ENCODE measurements at places on chromosomes 11 and 22.
A peak's percentile ranks its signal among the peaks of the same experiment; 100 is the strongest.

DNA sequence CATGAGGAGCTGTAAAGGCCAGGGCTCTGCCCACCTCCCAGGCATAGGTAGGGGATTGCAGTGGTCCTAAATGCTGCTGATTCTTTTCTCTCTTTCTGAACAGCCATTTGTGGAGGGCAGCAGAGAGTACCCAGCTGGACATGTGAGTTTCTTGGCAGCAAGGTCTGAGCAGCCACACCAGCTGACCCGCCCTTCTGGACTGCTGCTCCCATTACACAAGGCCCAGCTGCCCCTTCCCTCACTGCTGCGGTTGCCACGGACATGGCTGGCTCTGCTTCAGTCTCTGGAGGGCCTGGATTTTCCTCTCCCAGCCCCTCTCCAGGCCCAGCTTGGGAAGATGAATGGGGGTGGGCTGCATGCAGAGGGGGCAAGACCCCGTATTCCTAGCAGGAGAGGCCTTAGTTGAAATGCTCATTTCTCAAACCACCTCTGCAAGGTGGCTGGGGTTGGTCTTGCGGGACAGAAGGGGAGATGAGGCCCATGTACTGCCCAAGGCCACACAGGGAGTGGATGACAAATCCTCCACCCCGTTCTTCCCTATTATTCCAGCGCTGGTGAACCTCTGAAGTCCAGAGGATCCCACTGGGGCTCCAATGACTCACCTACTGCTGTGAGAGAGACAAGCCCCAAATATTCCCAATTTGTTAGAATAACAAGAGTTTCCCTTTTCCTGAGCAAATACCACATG lies 4.6 kb downstream of the LGALS12 start:
- no peak for DNase-seq

- no peak for DNase-seq
These were observed 116.4 kb downstream of the KIRREL3 start for GRCh38 chr11:126884192-126884591.

GRCh38 chr11:73977856-73978519 lies 4.7 kb downstream of the UCP2 start:
- DNase-seq = no peak

DNA sequence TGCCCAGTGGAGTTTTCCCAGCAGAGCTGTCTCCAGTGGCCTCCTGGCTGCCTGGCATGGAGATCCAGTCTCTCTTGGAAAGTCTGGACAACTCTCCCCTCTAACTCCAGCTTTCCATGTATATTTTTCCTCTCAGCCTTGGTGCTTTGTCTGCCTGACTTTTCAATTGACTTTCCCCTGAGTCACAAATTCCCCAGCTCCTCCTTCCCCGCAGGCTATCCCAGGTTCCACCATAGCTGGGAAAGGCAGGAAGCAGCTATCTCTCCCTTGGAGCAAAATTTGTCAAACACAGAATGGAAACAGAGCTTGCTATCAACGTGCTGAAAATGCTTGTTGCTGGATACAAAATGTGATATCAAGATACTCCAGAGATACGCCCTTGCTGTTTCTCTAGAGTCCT lies 384.8 kb downstream of the TMEM135 start:
- DNase-seq = no peak

- DNase-seq = no peak
These were observed 693 bp upstream of the PRR14L start for GRCh38 chr22:31750365-31751284.

GRCh38 chr11:17314904-17315426 lies 36.6 kb upstream of the NCR3LG1 start:
- DNase-seq = no peak

DNA sequence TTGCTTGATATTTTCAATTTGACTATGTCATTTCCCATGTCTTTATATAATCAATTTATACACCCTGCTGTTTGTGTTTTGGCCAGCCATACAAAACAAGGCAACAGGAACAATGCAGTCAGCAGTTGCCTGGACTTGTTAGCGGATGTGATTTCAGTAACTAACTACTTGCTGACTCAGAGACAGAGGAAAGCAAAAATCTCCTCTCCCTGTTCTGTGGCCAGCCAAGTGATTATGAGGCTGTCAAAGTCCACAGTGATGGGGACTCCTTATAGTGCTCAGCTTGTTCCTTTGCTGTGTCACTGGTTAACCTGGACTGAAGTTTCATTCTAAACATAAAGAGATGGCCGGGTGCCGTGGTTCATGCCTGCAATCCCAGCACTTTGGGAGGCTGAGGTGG lies 32.6 kb upstream of the APLP2 start:
- no peak for DNase-seq

DNA sequence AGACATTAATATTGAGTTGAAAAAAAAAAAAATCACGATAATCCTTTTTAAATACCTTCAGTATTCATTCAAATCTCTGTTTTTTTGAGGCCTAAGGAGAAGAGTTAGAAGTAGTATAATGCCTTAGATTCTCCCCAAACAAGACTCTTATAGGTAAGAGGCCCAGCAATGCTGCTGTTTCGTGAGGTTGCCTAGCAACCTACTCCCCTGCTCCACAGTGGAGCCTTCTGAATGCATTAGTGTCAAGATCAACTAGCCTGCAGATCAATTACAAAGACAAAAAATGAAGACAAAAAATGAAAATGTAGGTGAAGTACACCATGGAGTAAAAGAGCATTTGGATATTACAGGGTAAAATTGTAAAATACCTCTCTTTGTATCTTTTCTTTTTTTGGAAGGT lies 229.8 kb upstream of the LUZP2 start:
- no peak for DNase-seq

DNA sequence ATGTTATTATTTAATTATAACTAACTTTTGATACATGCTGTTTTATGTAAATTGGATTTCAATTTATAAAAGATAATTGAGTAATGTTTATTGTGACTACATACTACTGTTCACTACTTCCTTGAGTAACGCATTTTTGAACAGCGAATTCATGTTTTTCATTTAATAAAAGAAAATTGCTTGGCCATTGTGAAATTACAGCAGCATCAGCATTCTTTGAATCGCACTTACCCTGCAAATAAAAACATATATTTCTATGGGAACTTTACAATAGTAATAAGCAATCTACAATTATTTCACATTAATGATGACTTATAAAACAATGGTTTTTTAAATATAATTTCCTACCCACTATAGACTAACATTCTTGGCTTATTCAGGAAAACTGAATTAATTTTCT lies 20.3 kb downstream of the OR5J2 start:
- no peak for DNase-seq

GRCh38 chr11:123103326-123103980 lies 41.5 kb upstream of the HSPA8 start:
- DNase-seq = no peak

GRCh38 chr11:35501776-35502175 lies 23.6 kb downstream of the PAMR1 start:
- no peak for DNase-seq

DNA sequence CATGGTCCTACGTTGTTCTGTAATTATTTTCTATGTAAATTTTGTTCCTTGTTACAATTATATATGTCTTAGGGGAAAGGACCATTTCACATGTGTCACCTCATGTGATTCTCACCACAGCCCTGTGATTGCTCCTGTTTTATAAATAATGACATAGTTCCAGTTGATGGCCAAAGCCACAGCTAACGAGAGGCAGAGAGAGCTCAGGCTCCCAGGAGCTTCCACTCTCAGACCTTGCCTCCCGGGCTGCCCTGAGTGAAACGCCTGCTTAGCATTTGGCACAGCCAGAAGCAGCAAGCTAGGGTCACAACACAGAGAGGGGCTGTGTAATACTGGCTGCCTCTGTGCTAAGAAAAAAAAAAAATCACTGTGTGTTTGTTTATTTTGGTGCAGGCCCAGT lies 5.9 kb downstream of the TMEM121B start:
- DNase-seq = no peak

- no peak for DNase-seq
These were observed 6.1 kb downstream of the CDC42EP1 start for GRCh38 chr22:37566329-37566837.

DNA sequence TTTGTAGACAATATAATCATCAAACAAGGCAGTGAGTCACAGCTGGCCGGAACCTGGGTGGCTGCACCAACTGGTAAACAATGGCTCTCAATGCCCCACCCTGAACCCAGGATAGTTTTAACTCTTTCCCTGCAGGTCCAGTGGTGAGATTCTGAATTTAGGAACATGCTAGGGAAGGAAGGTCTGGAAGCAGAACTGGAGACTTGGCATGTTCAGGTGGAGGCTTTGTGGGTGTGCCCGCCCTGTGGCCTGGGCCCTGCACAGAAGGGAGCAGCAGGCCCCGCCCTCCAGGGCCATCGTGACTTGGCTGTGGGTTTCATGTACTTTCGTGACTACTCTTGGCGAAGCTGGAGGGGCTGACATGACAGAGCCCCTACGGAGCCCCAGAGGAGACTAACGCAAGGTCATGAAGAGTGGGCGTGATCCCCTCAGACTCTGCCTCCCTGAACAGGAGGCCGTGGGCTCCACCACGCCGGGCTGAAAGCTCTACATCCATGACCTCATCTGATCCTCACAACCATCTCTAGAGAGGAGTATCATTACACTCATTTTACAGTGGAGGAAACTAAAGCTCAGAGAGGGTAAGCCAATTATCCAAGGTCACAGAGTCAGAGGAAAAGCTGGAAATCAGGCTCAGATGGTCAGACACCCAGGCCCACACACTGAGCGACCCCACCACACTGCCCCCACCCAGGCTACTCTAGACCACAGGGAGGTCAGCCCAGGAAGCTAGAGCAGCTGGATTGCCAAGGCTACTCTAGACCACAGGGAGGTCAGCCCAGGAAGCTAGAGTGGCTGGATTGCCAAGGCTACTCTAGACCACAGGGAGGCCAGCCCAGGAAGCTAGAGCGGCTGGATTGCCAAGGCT lies 27.3 kb downstream of the MAFF start:
- DNase-seq = no peak

DNA sequence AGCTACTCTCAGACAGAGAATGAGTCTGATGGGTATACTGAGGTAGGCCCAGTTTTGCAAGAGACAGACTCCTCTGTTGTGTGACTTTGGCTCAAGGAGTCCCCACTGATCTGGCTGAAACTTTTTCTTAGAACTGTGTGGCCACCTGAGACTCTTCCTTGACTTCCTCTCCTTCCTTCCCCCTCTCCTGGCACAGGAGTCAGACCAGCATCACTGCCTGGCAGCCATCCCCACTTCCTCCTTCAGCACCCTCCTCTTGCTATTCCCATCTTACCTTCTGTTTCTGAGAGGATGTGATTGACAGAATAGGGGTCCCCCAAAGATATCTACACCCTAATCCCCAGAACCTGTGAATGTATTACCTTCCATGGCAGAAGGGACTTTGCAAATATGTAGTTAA lies 351.1 kb downstream of the MN1 start:
- no peak for DNase-seq

DNA sequence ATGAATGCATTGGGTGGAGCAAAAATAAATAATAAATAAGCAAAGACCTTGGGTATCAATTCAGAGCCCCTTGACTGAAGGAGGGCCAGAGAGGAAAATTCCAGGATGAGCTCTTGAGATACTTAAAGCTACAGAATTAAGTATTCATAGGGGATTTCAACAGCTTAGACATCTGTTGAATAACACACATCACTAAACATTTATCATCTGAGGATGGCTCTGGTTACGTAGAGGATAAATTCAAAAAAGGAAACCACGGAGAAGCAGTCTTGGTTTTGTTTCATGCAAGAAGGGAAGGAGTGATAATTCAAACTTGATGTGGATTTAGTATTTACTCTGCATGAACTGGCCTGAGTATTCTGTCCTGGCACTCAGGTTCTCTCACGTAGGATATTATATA lies 29.8 kb downstream of the ARHGAP42 start:
- no peak for DNase-seq

DNA sequence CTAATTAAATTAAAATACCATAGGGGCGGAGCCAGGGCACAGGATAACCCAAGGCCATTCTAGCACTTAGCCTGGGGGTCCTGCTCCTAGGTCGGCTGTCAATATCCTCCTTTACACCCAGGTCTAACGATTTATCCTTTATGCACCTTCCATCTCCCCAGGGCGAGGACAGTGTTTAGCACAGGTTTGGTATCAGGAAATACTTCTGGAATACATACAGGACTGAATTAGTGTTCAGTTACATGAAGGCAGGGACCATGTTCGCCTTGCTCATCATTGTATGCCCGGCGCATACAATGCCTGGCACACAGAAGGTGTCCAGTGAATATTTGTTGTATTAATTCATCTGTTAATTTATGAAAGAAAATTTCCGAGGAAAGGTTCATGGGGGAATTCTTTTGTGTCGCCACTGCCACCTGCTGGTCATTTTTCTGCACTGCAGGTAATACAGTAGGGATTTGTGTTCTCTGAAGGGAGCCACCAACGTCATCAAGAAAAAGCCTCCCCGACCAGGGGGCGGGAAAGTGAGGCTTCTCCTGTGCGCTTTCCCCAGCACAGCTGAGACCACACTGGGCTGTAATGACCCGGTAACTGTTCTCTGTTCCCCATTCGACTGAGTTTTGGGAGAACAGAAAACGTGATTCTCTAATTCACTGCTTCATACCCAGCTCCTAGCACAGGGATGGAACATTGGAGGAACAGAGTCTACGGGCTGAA lies 68.7 kb upstream of the ASPHD2 start:
- peak; percentile 36 for DNase-seq

DNA sequence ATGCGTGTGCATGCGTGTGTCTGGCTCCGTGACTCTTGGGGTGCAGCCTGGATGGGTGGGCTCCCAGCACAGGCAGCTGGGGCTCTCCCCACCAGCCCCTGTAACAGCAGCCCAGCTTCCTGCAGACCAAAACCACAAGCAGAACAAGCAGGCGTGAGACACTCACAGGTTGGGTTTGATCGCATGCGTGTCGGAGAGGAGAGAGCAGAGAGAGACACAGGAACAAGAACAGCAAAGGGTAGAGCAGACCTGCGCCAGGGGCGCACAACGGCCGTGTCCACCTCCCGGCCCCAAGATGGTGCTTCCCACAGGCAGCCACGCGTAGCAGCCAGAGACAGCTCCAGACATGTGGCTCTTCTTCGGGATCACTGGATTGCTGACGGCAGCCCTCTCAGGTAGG lies at the start of gene CD6:
CD6 (plus strand) TSS at position 161 of the 400 bp plus-strand sequence; CDS start at position 347, 186 bp downstream.
- peak; percentile 31 for DNase-seq

- DNase-seq = no peak
These were observed 81.5 kb downstream of the MPPED1 start for GRCh38 chr22:43493297-43493696.

- DNase-seq = no peak
These were observed 87.2 kb downstream of the PHF21A start for GRCh38 chr11:46034041-46034440.

DNA sequence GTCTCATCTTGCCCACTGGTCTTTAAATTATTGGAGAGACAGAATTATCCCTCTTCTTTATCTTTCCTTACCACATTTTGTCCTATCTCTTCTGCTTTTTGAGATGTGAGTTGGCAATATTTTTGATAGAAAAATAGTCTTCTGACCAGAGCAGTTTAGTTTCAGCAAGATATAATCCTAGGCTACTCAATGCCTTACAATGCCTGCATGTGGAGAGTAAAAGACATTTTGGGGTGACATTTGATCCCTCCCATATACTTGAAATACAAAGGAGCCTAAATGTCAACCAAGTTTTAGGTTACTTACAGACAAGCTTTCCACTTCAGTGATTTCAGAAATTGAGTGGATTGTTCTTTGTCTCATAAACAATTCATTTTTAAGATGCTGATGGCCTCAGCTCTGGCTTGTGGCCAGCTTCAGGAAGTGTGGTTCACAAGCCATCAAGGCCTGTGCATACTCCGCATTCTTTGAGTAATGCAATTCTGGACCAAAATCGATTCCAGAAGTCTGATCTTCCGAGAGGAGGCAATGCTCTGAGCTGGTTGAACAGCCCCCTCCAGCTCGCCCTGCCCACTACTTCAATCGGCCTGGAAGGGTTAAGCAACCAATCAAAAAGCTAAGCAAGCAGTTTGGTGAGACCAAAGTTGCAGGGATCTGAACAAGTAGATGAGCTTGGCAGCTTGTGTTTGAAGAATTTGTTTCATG lies 274.4 kb downstream of the BLID start:
- DNase-seq = no peak

GRCh38 chr11:66289548-66290329 lies 796 bp upstream of the YIF1A start:
- DNase-seq = peak; percentile 44
